Tibial nerve (tissue), 4 donors: ENCODE measurements at places on chromosomes 4 and X.

GRCh38 chrX:22109442-22109841 is 77.3 kb downstream of the PHEX start:
- no peak for DNase-seq

- no peak for DNase-seq
Observed at GRCh38 chr4:11441194-11441556, 12.5 kb upstream of the HS3ST1 start.

DNA sequence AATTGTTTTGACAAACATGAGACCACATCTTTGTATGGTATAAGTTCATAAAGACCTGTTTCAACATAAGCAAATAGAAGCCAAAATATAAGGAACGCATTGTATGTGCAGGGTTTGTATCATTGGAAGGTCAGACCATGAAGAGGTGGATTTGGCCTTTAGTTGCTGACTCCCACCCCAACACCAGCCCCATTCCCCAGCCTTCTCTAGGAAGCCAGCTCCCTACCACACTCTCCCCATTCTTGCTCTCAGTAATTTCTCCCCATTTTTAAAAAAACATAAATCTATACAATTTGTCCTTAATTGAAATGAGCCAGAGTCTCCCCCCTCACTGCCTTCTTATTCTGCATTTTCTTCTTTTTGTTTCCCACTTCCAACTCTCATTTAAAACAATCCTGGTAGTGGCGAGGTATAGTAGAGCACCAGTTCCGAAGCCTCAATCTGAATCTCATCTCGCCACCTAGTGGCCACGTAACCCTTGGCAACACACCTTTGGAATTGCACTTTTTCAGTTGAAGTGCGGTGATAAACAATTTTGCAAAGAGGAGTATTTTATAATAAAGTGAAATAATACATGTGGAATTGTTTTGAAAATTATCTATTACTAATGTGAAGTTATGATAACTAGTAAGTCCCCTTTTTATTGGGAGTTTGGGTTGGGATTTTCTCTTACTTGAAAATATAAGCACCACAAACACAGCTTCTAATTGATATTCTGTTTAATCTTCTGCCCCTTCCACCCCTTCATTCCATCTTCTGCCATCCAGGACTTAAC is 126.6 kb downstream of the ASB9 start:
- peak; percentile 56 for DNase-seq

DNA sequence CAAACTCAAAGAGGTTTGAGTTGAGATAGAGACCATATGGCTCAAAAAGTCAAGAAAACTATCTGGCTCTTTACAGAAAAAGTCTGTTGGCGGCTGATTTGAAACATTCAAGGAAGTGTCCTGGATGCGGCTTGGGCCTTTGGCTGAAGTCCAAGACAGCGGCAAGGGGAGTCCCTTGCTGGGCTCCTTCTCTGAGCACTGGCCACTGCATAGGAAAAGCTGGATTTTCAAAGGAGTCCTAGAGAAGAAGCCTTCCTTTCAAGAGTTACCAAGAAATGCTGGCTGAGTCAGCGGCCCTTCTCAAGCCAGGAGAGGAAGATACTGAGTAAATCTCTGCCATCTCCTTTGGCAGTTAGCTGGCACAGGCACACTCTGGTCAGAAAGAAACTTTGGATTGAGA is 12.1 kb downstream of the APLN start:
- no peak for DNase-seq

DNA sequence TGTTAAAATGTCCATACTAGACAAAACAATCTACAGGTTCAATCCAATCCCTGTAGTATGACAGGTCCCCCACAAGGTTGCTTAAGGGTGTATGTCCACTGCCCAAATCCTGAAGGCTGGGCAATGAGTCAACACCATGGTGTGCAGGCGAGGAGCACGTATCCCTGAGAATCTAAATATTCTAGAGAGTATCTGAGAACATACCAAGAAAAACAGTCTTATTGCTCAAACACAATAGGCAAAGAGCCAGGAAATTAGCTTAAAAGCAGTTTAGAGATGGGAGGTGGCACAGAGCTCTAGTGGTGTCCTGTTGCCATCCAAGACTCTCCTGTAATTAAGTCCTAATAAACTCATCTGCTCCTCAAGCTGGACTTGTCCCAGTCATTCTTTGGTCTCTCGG is 37.0 kb downstream of the RCHY1 start:
- no peak for DNase-seq
